Forelimb muscle (tissue), 1 donor: ENCODE measurements at places on chromosomes 4 and X. TPM values are rescaled to one million over a fixed set of nuclear protein-coding genes. Genes with fewer than 3 reads are reported as not detected.

RIPPLY1 gene
- polyA plus RNA-seq = 0.66 TPM

OPN1MW2 gene
- not detected for polyA plus RNA-seq

USP51 gene
- polyA plus RNA-seq = 3.5 TPM

MAGEB1 gene
- polyA plus RNA-seq = not detected

PNMA6F gene
- not detected for polyA plus RNA-seq

IL9R gene
- not detected for polyA plus RNA-seq

EDA2R gene
- polyA plus RNA-seq = 8.9 TPM

CTAG1A gene
- not detected for polyA plus RNA-seq

TMEM150C gene
- polyA plus RNA-seq = 2.7 TPM

SLC6A14 gene
- not detected for polyA plus RNA-seq

CT45A3 gene
- polyA plus RNA-seq = not detected

TRIM2 gene
- 19.2 TPM for polyA plus RNA-seq

SPON2 gene
- polyA plus RNA-seq = 55.6 TPM

CPLX1 gene
- 0.40 TPM for polyA plus RNA-seq

MAGEA2B gene
- polyA plus RNA-seq = not detected

MTNR1A gene
- not detected for polyA plus RNA-seq

SMR3B gene
- polyA plus RNA-seq = not detected

FAM114A1 gene
- polyA plus RNA-seq = 50.2 TPM

TENM3 gene
- 15.3 TPM for polyA plus RNA-seq

GAGE13 gene
- not detected for polyA plus RNA-seq

CFP gene
- polyA plus RNA-seq = 3.0 TPM

BMP3 gene
- 0.48 TPM for polyA plus RNA-seq

SSX4 gene
- polyA plus RNA-seq = not detected

SYTL5 gene
- 0.11 TPM for polyA plus RNA-seq

IL15 gene
- 8.7 TPM for polyA plus RNA-seq

SRPK3 gene
- polyA plus RNA-seq = 299 TPM

F8A3 gene
- 7.5 TPM for polyA plus RNA-seq

HTATSF1 gene
- polyA plus RNA-seq = 90.4 TPM

SMIM9 gene
- polyA plus RNA-seq = not detected

SOWAHB gene
- 0.05 TPM for polyA plus RNA-seq
